ENCODE measurements at places on chromosomes 13 and 19.

DNA sequence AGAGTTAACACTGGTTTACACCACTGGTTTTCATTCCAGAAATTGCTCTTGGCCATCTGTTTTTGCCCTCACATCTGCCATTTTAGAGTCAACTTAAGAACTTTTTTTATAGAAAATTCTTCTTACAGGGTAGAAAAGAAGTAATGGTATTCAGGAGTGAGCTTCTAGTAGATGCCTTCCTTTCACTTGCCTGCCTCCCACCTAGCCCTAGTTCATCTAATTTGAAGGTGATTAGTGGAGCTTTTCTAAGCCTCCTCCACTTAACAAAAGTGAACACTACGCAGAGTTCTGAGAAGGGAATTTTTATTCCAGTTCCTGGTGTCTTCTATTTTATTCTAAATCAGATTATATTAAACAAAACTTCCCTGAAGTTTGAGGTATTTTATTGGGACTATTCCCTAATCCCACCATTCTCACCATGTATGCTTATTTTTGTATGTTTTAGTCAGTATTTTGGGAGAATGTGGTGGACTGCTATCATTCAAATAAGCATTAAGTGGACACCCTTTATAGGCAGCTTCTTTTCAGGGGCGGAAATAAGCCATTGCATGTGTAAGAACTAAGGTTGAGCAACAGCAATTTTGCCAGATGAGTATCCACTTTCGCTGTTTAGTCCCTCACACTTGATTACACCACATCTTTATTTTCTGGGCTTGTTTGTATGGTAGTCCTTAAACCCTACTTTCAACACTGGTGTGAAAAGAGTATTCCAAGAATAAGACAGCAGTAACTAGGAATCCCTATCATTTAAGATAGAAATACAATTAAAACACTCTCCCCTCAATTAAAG lies 156.9 kb downstream of the ENOX1 start:
- DNase-seq: no peak

DNA sequence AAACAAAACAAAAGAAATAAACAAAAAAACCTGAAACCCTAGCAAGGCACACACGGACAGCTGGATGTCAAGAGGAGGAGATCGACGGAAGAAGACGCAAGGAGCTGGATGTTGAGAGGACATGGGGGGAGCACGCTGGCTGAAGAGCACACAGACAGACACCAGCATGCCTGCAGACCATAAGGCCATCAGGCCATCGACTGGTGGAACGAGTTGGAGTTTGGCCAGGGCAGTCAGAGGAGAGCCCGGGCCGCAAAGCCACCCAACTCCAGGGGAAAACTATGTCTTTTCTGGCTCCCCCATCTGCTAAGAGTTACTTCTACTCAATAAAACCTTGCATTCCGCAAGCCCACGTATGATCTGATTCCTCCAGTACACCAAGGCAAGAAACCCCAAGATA lies 979.6 kb downstream of the PCDH17 start:
- no peak for DNase-seq

DNA sequence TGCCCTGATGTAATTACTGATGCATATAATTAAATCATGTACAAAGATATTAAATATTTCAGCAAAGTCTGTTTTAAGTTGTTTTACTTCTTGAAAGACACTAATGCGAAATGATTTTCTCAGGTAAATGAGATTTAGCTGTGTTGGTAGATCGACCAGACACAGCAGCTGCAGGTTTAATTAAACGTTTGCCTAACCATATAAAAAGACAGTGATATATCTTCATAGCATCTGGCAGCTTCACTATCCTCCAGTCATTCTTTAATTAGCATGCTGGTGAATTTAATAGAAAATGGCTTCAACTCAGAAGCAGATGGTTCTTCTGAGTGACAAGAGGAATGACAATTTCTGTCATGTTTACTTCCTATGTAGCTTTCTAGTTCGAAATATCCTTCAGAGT lies 69.3 kb downstream of the NHLRC3 start:
- no peak for DNase-seq

DNA sequence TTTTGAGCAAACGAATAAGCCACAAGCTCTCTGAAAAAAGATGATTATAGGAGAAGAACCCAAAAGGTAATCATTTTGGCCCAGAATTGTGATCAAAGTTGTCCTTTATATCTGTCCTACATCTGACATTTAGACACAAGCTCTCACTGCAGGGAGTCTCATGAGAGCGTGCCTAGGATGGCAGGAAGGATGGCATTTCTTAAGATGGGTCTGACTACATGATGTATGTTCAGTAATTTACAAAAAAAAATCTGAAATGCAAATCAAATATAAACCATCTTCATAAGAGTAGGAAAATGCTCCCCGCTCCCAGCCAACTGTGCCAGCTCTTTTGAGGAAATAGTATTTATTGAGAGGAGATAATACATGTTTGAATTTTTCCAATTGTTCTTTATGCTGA lies 81.0 kb upstream of the MBNL2 start:
- no peak for DNase-seq

- DNase-seq: no peak
These were observed 73.7 kb downstream of the COG6 start for GRCh38 chr13:39729156-39729555.

DNA sequence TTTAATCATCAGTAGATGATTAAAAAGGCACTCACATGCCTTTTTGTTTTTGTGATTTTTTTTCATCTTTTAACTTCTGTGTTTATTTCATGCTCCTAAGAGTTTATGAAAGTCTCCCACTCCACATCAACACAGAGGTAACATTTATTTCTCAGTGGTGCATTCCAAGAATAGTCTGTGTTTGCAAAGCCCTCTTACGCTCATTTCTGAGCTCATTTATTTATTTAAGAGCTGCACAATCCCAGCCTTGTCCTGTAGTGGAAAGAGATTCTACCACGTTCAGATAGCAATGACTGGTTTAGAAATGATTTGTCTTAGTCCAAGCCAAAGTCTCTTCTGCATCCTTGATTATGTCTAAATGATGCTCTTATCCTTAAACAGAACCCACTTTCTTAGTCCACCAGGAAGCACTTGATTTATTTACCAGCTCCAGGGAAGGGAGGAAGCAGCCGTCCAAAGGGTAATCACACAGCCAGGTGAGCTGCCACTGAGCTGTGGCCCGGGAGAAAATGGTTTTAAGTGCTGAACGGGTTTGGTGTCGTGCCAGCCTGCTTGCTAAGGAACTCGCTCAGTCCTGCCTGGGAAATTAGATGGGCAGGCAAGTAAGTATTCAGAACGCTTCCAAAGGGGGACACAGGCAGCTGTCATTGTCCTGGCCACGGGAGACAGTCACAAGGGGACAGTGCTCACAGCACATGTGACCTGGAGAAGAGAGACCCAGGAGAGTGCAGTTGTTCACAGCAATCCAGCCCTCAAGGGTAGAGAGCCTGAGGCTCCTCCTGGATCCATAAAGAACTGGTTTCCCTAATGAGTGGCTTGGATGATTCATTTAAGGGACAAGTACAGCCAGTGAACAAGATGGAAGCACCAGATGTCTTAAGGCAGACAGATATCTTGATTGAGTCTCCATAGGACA lies 131.8 kb upstream of the WASF3 start:
- peak; percentile 19 for DNase-seq

- peak; percentile 84 for DNase-seq
These were observed 50.5 kb upstream of the IRS2 start for GRCh38 chr13:109836629-109837607.

- DNase-seq: no peak
These were observed 12.9 kb downstream of the PIN1 start for GRCh38 chr19:9848060-9848459.

GRCh38 chr13:99811067-99811700 lies 160.4 kb downstream of the ZIC5 start:
- DNase-seq: no peak

DNA sequence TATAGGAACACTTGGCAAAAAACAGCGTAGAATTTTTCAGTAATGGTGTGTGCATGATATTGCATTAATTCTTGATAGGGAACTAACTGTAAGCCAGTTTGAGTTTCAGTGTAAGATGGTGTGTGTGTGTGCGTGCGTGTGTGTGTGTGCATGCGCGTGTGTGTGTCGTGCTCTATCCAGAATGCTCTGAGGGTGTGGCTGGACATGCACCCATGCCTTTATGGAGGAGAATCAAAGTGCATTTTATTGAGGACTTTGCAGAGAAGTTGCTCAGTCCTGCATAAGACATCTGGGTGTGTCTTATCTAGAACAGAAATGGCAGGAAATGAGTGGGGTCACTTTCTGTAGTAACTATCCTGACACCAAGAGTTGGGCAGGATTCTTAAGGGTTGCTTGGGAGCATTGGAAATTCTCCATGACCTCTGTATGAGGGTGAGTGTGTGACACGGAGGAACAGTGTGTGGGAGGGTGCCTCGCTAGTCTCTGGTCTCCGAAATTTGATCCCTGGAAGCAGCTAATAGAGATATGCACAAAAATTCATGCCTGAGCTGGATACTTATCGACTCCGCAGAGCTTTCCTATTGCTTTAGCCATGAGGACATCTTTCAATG lies 252.2 kb downstream of the TSHZ3 start:
- no peak for DNase-seq

DNA sequence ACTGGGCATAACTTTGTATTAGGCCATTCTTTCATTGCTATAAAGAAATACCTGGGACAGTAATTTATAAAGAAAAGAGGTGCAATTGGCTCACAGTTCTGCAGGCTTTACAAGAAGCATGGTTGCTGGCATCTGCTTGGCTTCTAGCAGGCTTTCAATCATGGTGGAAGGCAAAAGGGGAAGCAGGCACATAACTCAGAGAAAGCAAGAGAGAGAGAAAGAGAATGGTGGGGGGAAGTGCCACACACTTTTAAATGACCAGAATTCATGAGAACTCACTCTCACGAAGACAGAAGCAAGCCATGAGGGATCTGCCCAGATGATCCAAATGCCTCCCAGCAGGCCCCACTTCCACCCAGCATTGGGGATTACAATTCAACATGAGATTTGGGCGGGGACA lies 179.7 kb downstream of the SPRY2 start:
- DNase-seq: no peak

GRCh38 chr13:24632382-24633121 lies 47.7 kb upstream of the ATP12A start:
- DNase-seq: no peak

- no peak for DNase-seq
These were observed 458.7 kb downstream of the MYO16 start for GRCh38 chr13:109087916-109088623.

GRCh38 chr19:39809368-39809767 lies 24.6 kb downstream of the DYRK1B start:
- DNase-seq: no peak

DNA sequence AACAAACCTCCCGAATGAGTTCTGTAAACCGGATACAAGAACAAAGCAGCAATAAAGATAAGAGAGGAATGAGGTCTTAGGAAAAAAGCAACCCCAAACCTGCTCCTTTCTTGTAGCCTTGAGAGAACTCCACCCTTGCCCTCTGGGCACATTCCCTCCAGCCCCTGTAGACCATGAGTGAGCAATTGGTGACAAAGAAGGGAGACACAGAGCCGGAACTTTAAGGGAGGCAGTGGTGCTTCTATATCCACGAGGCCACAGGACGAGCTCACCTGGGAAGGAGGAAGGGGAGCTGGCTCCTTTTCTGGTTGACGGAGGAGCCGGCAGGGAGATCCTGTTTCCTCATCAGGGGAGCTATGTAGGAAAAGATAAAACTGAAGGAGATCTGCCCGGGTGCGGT lies 13.0 kb downstream of the BRME1 start:
- DNase-seq: no peak

DNA sequence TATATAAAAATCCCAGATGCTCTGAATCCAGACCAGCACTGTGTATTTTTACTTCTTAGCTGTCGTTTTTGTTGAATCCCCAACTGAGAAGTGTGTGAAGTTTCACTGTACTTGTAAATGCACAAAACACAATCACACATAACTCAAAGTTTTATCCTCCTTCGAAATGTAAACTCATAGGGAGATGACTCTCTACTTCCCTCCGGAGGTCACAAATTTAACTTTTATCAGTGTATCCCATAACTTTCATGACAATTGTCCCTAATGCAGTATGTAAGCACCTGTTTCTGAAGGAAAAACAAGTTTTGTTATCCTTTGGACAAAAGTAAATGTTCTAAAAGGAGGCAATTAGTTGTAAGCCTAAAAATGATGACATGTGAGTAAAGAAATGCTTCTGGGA lies 665.0 kb upstream of the SLITRK6 start:
- DNase-seq: no peak

DNA sequence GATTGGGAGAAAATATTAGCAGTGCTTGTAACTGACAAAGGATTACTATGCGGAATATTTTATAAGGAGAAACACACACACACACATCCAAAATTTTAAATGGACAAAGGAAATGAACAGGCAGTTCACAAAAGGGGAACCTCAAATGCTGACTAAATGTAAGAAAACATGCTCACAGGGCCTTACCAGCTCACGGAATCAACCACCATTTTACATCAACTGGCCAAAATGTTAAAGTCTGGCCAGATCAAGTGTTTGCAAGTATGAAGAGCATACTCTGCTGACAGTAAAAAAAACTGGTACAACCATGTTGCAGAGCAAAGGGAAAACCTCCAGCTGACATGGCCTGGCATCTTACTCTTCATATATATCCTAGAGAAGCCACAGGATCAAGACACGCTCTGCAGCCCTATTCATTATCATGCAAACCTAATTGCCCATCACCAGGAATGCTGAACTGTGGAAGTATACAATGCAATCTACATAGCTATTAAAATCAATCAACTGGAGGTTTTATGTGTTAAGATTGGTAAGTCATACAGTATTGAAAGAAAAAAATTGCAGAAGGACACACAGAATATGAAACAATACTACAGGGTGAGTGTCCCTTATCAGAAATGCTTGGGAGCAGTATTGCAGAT lies 124.4 kb downstream of the RNF17 start:
- DNase-seq: no peak

DNA sequence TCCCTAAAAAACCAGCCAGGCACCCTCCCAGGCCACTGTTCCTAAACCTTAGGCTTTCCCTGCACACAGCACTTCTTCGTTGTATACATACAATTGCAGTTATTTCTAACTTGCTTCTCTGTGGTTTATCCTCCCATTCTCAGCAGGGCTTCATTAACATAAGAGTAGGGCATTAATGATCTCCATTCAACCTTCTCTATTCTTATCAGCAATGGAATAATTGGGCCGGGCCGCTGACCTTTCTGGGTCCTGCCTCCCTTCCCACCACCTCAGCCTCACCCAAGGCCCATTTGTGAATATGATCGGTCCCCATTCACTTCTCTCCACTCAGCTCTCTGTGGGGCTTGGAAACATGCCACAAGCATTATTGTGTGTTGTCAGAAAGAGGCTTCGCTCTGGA lies 184.2 kb downstream of the SUCLA2 start:
- DNase-seq: no peak

- DNase-seq: no peak
These were observed 3.0 kb upstream of the ZNF136 start for GRCh38 chr19:12159773-12160414.

DNA sequence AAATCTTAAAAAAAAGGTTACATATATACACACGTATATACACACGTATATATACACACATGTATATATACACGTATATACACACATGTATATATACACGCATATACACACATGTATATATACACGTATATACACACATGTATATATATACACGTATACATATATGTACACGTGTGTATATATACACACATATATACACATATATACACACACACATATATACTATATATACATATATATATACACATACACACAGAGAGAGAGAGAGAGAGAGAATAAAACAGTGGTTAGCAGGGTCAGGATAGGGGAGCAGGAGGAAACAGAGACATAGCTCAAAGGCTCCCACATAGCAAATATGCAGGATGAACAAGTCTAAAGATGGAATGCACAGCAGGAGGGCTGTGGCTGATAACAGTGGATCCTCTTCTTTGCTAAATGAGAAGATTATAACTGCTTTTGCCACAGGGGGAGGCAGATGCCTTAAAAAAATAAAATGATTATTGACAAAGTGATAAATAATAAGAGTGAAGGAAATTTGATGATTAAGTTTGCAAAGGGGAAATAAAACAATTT lies 714.5 kb downstream of the UQCRFS1 start:
- no peak for DNase-seq

Data from NCI-H774 (cell line).